ENCODE measurements at places on chromosomes 12 and 14.
A peak's percentile ranks its signal among the peaks of the same experiment; 100 is the strongest.

DNA sequence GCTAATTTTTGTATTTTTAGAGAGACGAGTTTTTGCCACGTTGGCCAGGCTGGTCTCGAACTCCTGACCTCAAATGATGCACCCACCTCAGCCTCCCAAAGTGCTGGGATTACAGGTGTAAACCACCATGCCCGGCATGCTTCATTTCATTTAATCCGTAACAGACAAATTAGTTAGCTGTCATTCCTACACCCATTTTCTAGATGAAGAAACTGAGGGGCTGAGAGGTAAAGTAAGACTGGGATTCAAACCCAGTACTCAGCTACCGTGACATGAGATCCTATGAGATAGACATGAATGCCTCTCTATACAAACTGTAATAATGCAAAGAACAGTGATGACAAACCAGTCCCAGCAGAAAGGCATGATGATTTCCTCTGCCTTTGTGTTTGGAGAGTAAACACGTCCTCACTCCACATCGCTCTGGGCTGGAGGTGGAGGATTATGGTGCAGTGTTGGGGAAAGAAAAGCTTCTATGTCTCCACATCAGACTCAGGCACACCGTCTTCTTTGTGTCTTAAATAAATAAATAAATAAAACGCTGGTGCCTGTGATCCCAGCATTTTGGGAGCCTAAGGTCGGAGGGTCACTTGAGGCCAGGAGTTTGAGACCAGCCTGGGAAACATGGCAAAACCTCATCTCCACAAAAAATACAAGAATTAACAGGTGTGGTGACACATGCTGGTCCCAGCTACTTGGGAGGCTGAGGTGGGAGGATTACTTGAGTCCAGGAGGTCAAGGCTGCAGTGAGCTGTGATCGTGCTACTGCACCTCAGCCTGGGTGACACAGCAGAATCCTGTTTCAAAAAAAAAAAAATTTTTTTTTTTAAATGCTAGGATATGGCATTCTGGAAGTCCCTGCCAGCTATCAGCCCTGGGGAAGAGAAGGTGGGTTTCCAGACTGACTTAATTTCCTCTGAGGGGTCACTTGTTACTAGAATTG, 10.5 kb downstream of the VSX2 start:
- DNase-seq: no peak

DNA sequence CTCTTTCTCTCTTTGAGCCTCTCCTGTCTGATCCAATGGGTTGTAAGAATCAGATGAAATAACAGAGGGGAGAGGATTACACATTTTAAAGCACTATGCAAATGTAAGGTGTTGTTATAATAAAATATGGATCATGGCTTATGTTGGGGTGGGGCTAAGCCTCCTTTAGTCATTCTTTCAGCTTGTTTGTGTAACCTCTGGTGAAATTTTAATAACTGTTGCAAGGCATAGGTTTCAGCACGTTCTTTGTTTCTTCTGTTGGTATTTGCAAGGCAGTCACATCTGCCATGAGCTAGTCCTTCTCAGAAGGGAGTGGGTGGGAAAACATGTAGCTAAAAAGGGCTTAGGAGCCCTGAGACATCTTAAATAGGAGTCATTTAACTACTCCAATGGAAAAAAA, 74.8 kb upstream of the FRMD6 start:
- peak; percentile 65 for DNase-seq

- DNase-seq: no peak
These were observed 91.5 kb downstream of the FBXL14 start for GRCh38 chr12:1502831-1503230.

DNA sequence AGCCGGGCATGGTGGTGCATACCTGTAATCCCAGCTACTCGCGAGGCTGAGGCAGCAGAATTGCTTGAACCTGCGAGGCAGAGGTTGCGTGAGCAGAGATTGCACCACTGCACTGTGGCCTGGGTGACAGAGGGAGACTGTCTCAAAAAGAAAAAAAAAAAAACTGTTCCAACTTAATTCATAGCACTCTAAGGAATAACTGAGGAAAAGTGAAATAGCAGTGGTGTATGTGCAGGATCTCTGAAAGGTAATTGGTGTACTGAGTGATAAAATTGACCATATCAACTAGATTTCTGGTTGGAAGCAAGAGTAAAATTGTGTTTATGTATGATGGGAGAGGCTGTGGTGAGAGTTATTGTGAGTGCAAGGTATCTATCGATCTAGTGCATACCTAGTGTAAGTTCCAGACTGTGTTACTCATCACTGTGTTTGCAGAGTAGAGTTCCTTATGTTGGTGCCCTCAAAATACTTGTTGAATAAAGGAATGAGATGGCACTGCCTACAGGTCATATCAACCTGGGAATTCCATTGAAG, 6.3 kb downstream of the CAND1 start:
- no peak for DNase-seq

GRCh38 chr14:24329736-24330135, 5.1 kb downstream of the ADCY4 start:
- no peak for DNase-seq

DNA sequence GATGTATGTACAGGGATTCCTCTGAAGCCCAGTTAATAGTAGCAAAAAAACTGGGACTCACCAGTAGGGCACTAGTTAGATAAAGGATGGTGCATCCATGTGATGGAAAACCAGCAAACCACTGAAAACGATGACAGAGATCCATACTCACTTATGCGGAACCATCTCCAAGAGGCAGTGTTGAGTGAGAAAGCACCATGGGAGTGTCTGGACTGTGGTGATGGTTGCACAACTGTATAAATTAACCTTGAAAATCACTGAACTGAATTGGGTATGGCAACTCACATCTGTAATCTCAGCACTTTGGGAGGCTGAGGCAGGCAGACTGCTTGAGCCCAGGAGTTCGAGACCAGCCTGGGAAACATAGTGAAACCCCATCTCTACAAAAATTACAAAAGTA, 53.6 kb upstream of the ZFP36L1 start:
- no peak for DNase-seq

DNA sequence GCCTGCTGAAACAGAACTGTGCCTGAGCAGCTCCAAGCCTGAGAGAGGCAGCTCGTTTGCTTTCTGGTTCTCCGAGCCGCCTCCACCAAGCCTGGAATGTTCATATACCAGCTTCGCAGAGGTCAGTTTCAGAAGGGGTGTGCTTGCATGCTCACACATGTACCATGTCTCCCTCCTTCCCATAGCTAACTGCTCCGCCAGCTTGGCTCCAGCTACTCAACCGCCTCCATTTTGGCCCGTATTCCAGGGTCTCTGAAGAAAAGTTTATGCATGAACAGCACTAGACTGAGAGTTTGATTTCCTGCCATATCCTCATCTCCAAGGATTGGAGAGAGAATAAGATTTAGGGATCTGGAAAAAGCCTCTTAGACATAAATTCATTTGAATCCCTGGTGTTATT, 103.7 kb downstream of the SMOC1 start:
- DNase-seq: no peak

DNA sequence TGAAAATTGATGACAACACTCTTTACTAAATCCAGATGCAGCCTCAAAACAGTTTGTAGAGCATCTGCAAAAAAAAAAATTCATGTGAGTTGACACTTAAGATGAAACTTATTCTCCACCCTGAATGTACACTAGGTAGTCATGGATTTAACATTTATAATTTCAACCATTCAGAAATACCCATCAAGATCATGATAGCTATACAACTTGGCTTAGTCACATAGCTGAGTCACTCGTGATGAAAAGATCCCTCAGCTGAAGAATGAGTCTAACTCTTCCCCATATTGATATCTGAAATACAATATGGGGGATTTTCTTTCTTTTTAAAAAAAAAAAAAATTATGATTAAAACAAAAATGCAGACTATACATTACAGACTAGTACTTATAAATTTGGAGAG, 104.8 kb upstream of the PLEKHG7 start:
- no peak for DNase-seq

- no peak for DNase-seq
These were observed 408.9 kb upstream of the FBXO33 start for GRCh38 chr14:39841088-39841487.

DNA sequence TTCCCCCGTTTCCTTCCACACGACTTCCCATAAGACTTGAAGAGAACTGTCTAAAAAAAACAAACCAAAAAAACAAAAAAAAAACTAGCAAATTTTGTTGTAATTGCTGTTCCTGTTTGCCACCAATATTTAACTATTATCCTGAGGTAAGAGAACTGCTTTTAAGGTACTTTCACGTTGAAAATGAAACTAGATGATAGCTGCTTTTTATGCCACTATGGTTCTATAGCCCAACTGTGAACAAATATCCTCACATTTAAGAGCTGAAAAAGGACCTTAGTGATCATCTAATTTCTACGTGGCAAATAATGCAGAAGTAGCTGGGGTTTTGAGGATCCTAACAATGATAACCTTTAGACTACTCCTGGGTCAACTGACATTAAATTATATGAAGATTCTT, 98.6 kb downstream of the TAOK3 start:
- no peak for DNase-seq

GRCh38 chr14:24253936-24254335, 9.0 kb downstream of the TGM1 start:
- no peak for DNase-seq

Data from NCI-H526 treated with DMSO at 0.1 percent for 48 hours (cell line).